ENCODE measurements at places on chromosomes 1 and 21. TPM values are rescaled to one million over a fixed set of nuclear protein-coding genes. Genes with fewer than 3 reads are reported as not detected.

Gene ZNF695
- total RNA-seq, result 7.3 TPM

Gene AUNIP
- total RNA-seq, result 9.4 TPM

Gene OR6N1
- total RNA-seq, result not detected

Gene GUCA2B
- total RNA-seq, result not detected

Gene RIPPLY3
- total RNA-seq, result not detected

Gene FCAMR
- not detected for total RNA-seq

Gene BCL10
- total RNA-seq, result 50.7 TPM

Gene RGS13
- total RNA-seq, result not detected
